ENCODE measurements at places on chromosomes 16 and 17. TPM values are rescaled to one million over a fixed set of nuclear protein-coding genes. Genes with fewer than 3 reads are reported as not detected.
A peak's percentile ranks its signal among the peaks of the same experiment; 100 is the strongest.

- no peak overlapping the region for H3K27ac ChIP-seq
- no peaks in the 10 kb centered on the region for H3K27me3 ChIP-seq
- H3K4me3 ChIP-seq = no peak overlapping the region
- H3K36me3 ChIP-seq = peaks cover 50% of the 10 kb centered on the region
- DNase-seq = no peak
Observed at GRCh38 chr17:61402073-61402541, 2.5 kb downstream of the TBX2 start.

DNA sequence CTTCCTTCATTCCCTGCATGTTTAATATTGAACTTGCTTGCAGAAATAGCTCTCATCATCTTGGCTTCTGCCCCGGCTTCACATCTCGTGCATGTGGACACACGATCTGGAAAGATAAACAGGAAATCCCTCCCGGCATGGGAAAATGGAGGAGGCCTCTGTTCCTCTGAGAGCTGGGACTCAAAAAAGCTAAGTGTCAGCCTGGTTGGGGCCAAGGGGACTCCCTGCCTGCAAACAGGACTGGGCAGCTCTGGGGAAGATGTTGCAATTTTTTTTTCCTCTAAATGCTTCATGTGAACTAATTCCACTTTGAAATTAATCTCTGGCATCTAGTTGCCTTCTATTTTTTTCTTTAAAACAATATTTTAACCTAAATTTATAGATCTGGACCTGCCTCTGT lies 24.8 kb downstream of the ITPRIPL2 start:
- peaks cover 60% of the 10 kb centered on the region for H3K4me1 ChIP-seq
- no peaks in the 10 kb centered on the region for H3K27me3 ChIP-seq
- DNase-seq = peak; percentile 77

Gene SLC6A2
- total RNA-seq = not detected

GRCh38 chr17:55765472-55765871 lies 14.6 kb downstream of the PCTP start:
- no peak overlapping the region for H3K4me3 ChIP-seq
- H3K27me3 ChIP-seq = no peaks in the 10 kb centered on the region
- no peak for DNase-seq
- peaks cover 38% of the 10 kb centered on the region for H3K36me3 ChIP-seq

GRCh38 chr16:15572329-15573001 lies 70.5 kb downstream of the MARF1 start:
- no peak for DNase-seq
- no peaks in the 10 kb centered on the region for H3K27me3 ChIP-seq
- no peaks in the 10 kb centered on the region for H3K4me1 ChIP-seq
- H3K4me3 ChIP-seq = no peak overlapping the region
- H3K27ac ChIP-seq = no peak overlapping the region
- H3K36me3 ChIP-seq = peaks cover 7% of the 10 kb centered on the region

DNA sequence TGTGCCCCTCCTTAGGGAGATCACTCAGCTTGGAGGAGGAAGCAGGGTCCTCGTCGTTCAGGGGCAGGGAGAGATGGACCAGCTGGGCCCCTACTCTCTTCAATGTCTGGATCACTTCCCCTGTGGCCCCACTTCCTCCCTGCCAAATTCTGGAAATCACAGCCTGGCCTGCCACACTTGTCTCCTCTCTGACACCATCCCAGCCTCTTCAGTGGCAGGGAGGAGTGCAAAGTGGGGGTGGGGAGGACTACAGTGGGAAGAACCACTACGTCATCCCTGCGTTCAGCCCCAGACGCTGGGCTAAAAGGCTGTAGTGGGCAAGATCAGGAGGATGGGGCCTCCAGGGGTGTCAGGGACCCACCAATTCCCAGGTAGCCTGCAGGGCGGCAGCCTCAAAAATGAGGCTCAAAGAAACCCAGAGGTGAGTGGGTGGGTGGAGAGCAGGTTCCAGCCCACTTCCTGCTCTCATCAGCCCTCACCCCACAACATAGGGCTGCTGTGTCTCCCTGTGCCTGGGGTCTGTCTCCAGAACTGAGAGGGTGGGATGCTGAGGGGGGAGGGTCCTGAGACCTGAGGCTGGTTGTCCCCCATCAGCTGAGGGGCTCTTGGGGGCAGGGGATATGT lies 25.0 kb upstream of the TAC4 start:
- H3K4me1 ChIP-seq = no peaks in the 10 kb centered on the region
- H3K27me3 ChIP-seq = peaks cover 26% of the 10 kb centered on the region
- no peak overlapping the region for H3K27ac ChIP-seq
- no peaks in the 10 kb centered on the region for H3K36me3 ChIP-seq
- no peak for DNase-seq

- H3K27ac ChIP-seq = no peak overlapping the region
- no peak for DNase-seq
- H3K27me3 ChIP-seq = no peaks in the 10 kb centered on the region
- H3K4me1 ChIP-seq = no peaks in the 10 kb centered on the region
Observed at GRCh38 chr17:81109957-81110356, 55.4 kb upstream of the PVALEF start.
